Stomach (tissue), 19 donors: ENCODE measurements at places on chromosomes 12 and 14. TPM values are rescaled to one million over a fixed set of nuclear protein-coding genes. Genes with fewer than 3 reads are reported as not detected.

The RPS29 gene
- 3,066 TPM for polyA plus RNA-seq

The TRIM9 gene
- 0.76 TPM for polyA plus RNA-seq

The SLC17A8 gene
- not detected for polyA plus RNA-seq

The BDKRB1 gene
- polyA plus RNA-seq, result 1.2 TPM

The C12orf60 gene
- 2.4 TPM for polyA plus RNA-seq

The CLEC1A gene
- 1.1 TPM for polyA plus RNA-seq
